Left cardiac atrium (tissue), 4 donors: ENCODE measurements at places on chromosomes 1 and 21. TPM values are rescaled to one million over a fixed set of nuclear protein-coding genes. Genes with fewer than 3 reads are reported as not detected.

Gene FAM72B
- total RNA-seq, result 0.68 TPM

Gene RNF186
- not detected for total RNA-seq

Gene FMO2
- total RNA-seq, result 64.3 TPM

Gene VWA5B1
- total RNA-seq, result 0.06 TPM

Gene TRIM67
- total RNA-seq, result 0.12 TPM
